ENCODE measurements at places on chromosomes 4 and X.

- DNase-seq, result no peak
Observed at GRCh38 chr4:98686043-98686707, 27.8 kb upstream of the TSPAN5 start.

DNA sequence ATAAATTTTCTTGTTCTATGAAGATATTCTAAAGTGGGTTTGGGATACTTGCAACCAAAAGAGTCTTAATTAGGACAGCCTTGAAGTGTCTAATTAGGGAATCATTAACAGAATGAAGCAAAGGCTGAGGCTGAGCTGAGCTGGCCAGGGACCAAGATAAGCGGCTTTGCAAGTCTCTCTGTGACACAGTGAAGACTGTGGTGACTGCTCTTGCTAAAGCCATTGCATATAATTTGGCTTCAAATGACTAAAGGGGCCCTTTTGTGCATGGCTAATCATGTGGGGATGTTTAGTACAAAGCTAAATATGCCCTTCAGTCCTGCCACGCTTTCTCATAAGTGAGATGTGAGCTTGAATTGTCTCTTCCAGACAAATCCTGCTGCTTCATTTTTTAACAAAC lies 31.2 kb upstream of the GYPA start:
- no peak for DNase-seq

DNA sequence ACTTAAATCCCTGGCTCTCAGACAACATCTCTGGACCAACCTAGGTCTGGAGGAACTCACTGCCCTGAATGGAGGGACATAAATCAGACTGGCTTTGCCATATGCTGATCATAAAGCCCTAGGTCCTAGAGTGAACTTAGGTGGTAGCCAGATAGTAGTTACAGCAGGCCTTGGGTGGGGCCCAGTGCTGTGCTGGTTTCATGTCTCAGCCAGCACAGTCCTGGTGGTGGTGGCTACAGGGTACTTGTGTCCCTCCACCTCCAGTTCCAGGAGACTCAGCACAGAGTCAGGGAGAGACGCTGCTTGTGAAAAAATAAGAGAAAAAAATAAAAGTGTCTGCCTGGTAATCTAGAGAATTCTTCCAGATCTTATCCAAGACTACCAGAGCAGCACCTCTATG lies 40.3 kb downstream of the GSX2 start:
- no peak for DNase-seq

GRCh38 chr4:41456559-41457101 lies 81.3 kb upstream of the LIMCH1 start:
- no peak for DNase-seq

DNA sequence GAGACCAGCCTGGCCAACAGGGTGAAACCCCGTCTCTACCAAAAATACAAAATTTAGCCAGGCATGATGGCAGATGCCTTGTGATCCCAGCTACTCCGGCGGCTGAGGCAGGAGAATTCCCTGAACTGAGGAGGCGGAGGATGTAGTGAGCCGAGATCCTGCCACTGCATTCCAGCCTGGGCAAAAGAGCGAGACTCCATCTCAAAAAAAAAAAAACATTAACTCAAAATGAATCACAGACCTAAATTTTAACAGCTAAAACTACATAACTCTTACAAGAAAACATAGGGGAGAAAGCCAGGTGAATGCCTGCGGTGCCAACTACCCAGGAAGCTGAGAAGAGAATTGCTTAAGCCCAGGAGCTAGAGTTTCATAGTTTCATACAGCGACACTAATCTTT lies 54.8 kb downstream of the TMEM165 start:
- no peak for DNase-seq

DNA sequence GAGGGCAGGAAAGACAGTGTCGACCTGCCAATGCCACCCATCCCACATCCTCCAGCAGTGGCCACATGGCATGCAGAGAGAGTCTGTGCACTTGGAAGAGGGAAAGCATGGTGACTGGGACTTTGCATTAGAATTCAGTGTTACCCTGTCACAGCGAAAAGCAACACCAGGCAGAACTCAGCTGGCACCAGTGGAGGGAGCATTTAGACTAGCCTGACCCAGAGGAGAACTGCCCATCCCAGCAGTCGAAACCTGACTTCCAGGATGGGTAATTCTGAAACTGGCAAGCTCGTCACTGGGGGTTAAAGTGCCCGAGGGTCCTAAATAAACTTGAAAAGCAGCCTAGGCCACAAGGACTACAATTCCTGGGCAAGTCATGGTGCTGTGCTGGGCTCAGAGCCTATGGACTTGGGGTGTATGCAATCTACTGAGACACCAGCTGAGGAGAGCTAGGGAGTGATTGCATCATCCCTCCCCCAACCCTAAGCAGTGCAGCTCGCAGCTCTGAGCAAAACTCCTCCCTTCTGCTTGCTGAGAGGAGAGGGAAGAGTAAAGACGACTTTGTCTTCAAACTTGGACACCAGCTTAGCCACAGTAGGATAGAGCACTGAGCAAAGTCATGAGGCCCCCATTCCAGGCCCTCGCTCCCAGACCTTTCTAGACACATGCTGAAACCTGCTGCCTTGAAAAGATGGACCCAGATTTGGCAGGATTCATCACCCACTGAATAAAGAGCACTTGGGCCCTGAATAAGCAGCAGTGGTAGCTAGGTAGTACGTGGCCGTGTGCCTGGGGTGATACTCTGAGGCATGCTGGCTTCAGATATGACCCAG lies 68.8 kb downstream of the DDX60L start:
- DNase-seq, result no peak

DNA sequence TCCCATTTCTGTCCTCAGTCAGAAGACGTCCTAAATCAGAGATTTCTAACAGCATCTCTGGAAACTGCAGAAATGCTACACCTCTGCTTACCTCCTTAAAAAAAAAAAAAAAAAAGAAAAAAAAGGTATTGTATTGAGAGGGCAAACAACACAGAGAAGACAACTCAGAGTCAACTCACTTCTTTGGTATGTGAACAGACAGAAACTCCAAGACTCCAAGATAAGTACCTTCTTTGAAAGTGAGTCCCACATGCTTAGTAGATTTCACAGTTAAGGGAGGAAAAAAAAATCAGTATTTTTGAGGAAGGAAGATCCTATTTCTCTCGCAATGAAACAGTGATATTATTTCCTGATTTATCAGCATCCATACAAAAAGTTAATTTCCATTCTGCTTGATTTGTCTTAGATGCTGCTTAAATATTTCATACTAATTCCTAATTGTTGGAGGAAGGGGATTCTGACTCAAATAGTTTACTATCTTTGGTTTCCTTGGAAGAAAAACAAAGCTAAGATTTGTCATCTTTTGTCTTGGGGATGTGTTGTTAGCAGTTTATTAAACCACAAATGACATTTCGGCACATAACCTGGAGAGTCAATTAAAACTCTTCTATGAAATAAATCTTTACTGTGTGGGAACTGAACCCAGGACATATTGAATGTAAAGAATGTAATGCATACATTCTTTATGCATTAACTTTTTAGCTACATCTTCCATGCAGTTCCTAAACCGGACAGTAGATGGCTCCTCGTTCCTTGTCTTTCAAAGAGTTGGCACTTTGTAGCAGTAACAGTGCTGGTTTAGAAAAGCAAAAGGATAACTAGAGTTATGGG lies 4.7 kb downstream of the RASGEF1B start:
- DNase-seq, result peak; percentile 59

DNA sequence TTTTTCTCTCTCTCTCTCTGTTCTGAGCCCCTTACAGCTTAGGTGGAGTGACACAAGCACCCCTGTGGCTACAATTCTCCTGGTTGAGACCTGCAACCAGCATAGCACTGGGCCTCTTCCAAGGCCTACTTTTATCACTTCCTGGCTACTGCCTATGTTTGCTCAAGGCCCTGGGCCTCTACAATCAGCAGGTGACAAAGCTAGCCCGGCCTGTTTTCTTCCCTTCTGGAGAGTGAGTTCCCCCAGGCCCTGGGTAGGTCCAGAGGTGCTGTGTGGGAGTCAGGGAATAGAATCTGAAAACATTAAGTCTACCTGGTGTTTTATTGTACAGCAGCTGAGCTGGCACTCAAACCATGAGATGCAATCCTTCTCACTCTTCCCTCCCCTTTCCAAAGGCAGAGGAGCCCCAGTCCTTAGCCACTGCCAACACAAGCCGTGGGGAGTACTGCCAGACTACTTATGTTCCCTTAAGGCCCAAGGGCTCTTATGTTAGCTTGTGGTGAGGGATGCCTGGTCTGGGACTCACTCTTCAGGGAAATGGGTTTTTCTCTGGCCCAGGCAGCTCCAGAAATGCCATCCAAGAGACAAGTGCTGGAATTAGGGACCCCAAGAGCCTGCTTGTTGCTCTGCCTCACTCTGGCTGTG lies 23.8 kb upstream of the MAGEC3 start:
- DNase-seq, result no peak

DNA sequence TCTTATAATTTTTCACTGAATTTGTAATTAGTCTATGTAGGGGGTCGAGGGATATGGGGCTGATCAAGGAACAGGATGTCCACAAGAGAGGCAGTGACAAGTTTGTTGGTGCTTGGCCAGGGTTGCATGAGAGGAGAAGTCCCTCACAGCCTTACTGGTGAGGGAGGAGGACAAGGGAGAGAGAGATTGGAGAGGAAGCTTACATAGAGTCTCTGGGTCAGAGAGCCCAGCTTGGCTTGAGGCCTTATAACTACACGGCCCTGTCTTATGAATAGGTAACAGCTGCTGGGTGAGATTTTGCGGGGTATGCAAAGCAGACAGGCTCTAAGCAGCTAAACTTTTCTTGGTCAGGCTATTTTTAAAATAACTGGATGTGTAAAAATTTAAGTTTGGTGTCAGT lies 37.9 kb upstream of the OTUD4 start:
- no peak for DNase-seq

DNA sequence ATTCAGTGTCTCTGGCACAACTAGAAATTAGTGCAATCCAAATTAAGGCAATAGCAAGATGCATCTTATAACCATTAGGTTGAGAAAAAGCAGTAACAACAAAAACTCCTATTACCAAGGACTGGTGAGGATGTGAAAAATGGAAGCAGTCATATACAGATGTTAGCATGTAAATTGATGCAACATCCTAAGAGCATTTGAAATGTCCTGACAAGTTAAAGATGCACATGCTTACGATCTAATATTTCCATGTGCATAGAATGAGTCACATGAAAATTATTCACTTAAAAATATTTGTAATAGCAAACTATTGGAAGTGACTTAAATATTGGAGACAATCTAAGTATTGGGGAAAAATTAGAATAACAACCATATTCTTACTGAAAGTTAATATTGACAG lies 163.0 kb downstream of the FAM13A start:
- no peak for DNase-seq

DNA sequence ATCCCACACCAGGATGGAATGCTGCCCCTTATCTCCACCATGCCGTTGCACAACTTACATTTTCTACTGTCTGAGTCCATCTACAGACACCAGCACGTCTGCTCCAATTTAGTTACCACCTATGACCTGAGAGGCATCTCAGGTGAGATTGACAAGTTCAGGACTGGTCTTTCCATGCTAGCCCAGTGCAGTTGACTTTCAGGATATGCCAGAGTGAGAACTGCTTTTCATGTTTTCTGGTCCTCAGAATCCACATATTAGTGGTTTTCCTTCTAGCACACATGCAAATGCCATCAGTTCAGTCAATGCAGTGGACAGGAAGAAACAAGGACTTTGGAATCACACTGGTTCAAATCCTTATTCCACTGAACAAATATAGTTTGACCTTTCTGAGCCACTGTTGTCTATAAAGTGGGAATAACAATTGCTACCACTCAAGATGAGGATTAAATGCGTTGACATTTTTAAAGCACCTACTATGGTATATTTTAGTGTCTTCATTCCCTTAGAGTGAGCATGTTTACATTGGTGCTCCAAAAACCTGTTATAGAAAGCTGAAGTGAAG lies 38.1 kb upstream of the ANXA3 start:
- DNase-seq, result no peak

GRCh38 chrX:71504346-71504745 lies 28.6 kb upstream of the OGT start:
- no peak for DNase-seq

DNA sequence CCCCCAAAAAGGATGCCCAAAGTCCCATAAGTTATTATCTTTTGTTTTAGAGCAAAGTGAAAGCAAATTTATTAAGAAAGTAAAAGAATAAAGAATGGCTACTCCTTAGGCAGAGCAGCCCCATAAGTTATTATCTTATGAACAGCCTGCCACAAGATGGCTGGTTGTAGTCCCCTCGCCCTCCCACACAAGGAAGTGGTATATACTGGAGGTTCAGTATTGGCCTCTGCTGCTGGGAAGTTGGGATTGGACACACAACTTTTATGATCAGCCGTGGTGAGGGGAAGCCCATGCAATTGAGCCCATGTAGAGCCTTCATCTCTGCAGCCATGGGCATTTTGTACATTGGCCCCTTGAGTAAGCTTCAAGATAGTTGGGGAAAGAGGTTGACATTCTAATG lies 8.0 kb upstream of the SMIM10 start:
- no peak for DNase-seq

GRCh38 chrX:121254336-121254735 lies 206.9 kb downstream of the GLUD2 start:
- no peak for DNase-seq

DNA sequence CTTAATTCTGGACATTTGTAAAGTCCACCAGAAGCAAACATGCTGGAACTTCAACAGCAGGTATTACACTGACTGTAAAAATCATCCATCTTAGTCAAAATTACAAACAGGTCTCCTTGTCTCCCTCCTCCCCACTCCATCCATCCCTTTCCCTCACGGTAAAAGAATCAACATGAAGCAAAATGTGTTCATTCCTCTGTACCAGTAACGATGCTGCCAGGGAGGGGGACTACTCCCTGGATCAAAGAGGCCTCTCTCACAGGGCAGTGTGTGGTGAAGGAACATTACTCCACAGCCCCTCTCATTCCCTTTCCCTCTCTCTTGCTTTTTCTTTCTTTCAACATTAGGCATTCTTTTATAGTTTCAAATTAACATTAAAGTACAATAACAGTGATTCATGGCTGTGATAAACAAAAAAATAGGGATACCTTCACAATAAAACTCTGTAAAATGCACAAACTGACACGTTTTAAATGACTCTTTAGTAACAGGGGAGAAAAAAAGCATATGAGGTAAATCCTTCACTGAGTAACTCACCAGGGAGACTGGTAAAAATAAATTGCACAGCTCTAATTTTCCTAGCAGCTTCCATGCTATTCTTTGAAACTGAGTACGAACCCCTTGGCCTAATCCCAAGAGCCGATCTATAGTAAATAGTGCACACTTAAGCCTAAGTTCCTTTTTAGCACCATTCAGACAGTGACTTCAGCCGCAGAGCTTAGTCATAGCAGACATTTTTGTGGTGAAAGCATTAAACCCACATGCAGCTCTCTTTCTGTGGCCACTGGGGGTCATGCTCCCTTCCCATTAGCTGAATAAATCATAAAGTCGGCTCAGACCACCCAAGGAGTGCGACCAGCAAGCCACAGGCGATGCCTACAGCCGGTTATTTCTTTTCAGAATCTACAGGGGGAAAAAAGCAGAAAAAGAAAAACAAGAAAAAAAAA lies 215.6 kb upstream of the GYPA start:
- no peak for DNase-seq

DNA sequence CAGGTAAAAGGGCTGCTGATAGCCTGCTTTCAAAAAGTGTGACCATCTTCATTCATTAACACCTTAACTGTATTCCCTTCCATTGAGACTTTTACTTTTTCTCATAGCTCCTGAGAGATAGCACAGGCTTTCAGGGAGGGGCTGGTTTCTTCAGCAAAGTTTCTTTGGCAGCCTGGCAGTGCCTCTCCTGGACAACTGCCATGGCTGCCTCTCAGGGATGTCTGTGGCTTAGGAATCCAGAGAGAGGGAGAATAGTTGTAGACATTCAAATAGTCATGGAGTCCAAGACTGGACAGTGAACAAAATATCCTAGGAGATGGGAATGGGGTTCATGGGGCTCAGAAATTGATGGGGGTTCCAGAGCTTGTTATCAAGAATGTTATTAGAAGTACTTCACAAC lies 81.1 kb downstream of the FAM47B start:
- DNase-seq, result no peak

- no peak for DNase-seq
Observed at GRCh38 chrX:4560192-4560591, 846.7 kb upstream of the PRKX start.

Measured in stimulated activated CD8-positive, alpha-beta memory T cell treated with anti-CD3 and anti-CD28 coated beads, Interleukin-7, amount 100 ng/mL, for 4 hours (primary cell).